ENCODE measurements at places on chromosomes 16 and 17. TPM values are rescaled to one million over a fixed set of nuclear protein-coding genes. Genes with fewer than 3 reads are reported as not detected.

ITGAD gene
- total RNA-seq: not detected

PRSS27 gene
- 1.9 TPM for total RNA-seq

BEAN1 gene
- under 0.01 TPM for total RNA-seq

TMC5 gene
- 2.3 TPM for total RNA-seq

ZPBP2 gene
- total RNA-seq: not detected

IGSF6 gene
- 0.07 TPM for total RNA-seq

PABPN1L gene
- not detected for total RNA-seq

KRTAP4-4 gene
- total RNA-seq: not detected

GRAP gene
- 0.14 TPM for total RNA-seq

SPATA32 gene
- not detected for total RNA-seq

KRTAP9-2 gene
- total RNA-seq: not detected

SLC16A6 gene
- 0.14 TPM for total RNA-seq

RRAD gene
- total RNA-seq: 3.1 TPM

GINS3 gene
- 3.6 TPM for total RNA-seq

RCVRN gene
- not detected for total RNA-seq

UBALD1 gene
- 7.3 TPM for total RNA-seq

CES4A gene
- total RNA-seq: 1.4 TPM

CMTM2 gene
- not detected for total RNA-seq

All from nasal cavity respiratory epithelium epithelial cell of viscerocranial mucosa (primary cell).